ENCODE measurements at places on chromosomes 6 and 20.
A peak's percentile ranks its signal among the peaks of the same experiment; 100 is the strongest.

DNA sequence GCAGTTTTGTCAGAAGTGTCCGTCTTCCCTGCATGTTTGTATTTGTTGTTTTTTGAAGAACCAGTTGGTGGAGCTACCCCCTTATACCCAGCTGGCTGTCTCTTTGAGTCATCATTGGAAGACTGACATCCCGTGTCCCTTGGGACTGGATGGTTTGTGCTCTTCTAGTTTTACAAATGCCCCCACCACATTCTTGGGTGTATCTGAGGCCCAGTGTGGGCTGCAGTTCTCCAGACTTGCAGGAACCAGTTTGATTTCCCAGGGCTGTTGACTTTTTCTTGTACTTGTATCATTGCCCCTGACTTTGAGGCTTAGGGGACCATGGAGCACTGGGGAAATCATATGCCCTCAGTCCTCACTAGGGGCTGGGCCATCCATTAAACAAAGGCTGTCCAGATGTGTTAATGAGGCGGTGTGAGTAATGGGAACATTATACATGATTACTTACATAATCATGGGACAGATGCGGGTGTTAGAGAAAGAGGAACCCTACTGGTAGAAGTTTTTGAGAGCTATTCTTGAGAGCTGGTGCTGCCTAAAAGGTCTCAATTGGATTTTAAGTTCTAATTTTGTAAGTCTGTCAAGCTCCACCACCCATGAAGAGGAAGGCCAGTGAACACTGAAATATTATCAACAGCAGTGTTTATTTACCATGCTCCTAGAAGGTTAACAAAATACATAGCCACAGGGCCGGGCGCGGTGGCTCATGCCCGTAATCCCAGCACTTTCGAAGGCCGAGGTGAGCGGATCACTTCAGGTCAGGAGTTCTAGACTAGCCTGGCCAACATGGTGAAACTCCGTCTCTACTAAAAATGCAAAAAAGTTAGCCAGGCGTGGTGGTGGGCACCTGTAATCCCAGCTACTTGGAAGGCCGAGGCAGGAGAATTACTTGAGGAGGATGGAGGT is 8.5 kb downstream of the JARID2 start:
- DNase-seq = no peak

- DNase-seq = no peak
Observed at GRCh38 chr6:154166140-154166539, 127.1 kb downstream of the OPRM1 start.

- DNase-seq = peak; percentile 80
Observed at GRCh38 chr20:1437235-1437904, 29.3 kb downstream of the NSFL1C start.

DNA sequence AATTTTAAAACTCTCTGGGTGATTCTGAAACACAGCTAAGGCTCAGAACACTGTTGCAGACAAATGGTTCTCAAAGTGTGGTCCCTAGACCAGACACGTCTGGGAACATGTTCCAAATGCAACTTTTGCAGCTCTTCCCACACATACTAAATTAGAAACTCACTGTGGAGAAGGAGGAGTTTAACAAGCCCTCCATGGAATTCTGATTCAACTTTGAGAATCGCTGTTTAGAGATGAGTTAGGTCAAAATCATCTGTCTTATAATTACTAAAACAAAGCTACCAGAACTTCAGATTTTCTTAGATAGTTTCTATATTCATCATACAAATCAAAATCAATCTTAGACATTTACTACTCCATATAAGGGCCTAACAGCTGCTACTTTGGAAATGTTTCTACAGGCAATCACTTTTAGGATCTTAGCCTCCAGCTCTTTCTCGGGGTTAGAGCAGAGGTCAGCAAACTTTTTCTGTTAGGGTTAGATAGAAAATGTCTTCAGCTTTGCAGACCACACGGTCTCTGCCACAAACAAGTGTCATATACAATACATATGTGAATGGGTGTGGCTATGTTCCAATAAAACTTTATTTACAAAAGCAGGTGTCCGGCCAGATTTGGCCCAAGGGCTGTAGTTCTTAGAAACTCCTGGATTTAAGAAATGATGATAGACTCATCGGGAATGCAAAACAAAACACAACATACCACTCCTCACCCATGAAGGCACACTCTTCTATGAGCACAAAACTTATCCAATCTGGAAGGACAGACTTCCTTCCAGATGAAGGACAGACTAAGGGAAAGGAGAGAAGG is 50.0 kb upstream of the ARHGAP18 start:
- DNase-seq = no peak

DNA sequence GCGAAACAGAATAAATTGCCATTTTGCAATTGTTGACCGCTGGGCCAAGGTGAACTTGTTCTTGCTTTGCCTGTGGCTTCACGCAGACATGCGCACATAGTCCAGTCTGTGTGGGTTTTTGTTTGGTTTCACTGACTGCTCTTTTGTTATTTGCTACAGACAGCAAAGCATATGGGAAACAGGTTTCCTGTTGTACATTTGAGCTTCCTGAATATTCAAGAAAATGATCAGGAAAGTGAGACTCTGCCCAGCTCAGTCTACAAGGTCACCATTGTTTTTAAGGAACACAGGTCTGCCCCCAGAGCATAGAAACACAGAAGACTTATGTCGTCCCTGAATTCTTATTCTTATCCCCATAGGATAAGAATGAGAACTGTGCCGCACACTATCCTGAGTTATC is 55.6 kb downstream of the SASH1 start:
- DNase-seq = no peak

GRCh38 chr6:44715925-44716324 is 328.4 kb downstream of the CDC5L start:
- DNase-seq = no peak

- DNase-seq = no peak
Observed at GRCh38 chr20:17849901-17850683, 118.5 kb downstream of the SNX5 start.

GRCh38 chr20:1121429-1121828 is 3.0 kb downstream of the PSMF1 start:
- no peak for DNase-seq

- DNase-seq = no peak
Observed at GRCh38 chr20:56786503-56786902, 157.4 kb downstream of the TFAP2C start.

DNA sequence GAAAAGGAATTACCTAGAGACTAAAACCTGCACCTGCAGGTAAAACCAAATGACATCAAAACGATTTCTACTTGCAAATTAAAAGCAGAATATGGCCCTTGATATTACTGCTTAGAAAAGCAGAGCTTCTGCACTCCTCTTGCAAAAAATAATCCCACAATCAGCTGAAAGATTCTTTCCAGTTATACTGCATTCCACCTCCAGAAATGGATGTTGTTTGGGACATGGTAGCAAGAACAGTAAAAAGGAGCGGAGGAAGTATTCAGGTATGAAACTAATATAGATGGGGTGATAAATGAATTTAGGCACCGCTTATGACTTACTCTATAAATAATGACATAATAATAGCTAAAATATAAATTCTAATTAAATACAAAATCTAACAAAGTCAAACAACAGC is 14.9 kb downstream of the ATXN1 start:
- no peak for DNase-seq

GRCh38 chr6:42503894-42504293 is 52.2 kb upstream of the TRERF1 start:
- no peak for DNase-seq

DNA sequence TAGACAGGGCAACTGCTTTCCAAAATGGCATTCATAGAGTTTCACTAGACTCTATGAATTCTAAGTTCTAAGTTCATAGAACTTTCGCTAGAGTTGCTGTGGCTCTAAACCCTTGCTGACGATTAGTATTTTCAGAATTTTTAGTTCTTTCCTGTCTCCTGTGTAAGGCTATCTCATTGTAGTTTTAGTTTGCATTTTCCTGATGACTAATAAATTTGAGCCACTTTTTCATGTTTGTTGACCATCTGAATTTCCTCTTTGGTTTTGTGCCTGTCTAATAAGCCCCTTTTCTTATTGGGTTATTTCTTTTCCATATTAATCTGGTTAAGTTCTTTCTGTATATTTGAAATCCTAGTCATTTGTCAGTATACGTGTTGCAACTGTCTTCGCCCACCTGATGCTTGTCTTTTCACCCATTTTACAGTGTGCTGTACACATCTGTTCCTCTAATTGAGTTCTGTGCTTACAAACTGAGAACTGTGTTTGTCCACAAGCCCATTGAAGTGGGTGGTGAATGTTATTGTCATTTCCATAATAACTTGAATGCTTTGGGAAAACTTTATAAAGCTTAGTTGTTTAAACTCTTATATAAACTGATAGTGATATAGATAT is 177.7 kb upstream of the CDYL start:
- no peak for DNase-seq

DNA sequence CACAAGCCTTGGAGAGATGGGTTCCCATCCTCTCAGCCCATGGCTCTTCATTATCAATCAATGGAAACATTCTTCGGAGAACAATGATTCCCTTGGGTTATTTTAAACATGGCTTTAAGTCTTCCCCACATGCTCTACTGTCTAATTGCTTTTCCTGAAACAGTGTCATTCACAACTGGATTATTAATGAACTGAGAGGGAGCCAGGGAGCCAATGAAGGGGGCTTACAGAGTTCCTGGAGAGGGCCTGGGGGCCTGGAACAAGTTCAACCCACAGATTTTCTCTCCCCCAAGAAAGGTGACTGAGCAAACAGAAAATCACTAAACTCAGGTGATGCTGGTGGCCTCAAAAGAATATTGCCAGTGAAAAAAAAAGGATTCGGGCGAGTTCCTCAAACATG is 1.3 kb upstream of the PPP1R16B start:
- no peak for DNase-seq

- no peak for DNase-seq
Observed at GRCh38 chr6:162256361-162256760, 471.2 kb downstream of the PRKN start.

DNA sequence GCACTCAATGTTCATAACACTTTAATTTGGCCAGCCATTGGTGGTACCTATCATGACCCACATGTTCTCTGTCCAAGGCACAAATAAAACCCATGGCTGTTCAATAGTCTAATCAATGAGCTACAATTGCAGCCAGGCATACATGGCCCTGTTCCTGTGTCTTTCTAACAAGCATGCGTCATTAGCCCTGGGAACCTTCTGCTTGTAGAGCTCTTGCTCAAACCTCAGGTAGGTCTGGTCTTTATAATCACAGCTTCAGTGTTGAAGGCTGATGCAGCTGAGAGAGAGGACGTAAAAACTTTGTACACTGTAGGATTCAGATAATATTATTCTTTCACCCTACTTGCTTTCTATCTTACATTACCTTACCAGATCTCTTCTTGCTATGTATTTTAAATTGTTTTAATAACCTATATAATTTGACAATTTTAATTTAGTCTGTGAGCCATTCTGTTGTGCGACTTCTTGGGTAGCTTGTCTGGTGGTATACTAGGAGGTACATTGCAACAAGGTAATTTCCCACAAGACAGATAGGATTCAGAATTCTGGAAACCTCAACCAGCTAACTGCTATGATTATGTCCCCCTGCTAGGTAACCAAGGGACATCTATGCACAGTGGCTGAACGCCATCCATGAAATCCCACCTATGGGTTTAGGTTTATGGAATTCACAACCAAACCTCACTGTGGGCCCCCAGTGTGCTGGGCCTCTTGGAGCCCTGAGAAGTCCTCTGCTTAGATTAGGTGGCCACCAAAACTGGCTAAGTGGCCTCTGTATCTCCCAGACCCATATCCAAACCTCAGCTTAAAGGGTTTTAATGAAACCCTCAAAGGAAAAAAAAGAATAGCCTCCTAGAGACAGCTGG is 55.4 kb upstream of the RIPOR2 start:
- no peak for DNase-seq

DNA sequence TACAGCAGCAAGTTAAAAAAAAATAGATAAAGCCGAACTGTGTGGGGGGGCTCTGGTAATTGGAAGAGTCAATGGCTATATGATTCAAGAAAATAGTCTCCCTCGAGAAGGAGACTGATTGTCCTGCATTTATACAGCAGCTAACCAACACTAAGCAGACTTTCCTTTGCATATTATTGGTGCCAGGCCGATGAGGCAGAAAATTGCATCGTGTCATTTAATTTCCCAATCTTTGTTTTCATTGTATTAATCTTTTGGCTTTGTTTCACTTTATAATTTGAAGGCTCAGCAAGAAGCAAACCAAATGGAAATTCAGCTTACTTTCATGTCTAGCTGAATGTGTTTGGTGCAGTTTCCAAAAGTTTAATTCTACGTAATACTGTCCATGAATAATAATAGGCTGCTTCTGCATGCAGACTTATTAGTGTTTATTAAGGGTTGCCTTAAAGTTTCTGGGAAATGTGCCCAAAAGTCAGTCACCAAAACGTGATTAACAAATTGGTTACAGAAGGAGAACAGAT is 258.5 kb downstream of the HACE1 start:
- no peak for DNase-seq

DNA sequence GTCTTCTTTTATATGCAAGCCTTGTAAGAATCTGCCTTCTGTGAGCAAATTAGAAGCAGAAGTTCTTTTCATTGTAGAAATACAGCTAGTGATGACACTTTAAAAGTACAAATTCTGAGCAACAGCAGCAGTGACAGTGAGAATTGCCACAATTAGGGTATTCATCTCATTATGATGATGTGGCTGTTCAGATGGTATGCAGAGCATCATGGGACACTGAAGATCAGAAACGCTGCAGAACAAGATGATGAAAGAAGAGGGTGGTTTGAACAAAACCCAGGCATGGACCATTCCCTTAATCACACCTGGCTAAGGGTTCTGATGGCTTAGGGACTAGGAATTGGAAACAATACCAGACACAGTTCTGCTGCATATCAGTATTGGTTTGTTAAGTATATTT is 312.7 kb upstream of the TBX18 start:
- no peak for DNase-seq

GRCh38 chr20:38523697-38524096 is 51.1 kb downstream of the RALGAPB start:
- DNase-seq = no peak

DNA sequence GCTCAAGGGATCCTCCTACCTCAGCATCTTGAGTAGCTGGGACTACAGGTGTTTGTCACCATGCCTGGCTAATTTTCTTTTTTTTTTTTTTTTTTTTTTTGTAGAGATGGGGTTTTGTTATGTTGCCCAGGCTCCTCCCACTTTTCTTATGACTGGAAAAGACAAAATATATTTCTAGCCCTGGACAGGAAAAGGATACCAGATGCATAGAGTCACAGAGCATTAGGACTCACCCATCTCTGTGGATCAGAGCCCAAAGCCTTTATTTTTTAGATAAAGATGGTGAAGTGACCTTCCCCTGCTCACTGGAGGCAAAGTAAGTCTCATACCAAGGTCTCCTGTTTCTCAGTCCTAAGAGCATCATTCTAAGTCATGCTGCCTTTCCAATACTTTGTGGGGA is 3.4 kb downstream of the TRIM10 start:
- no peak for DNase-seq

- no peak for DNase-seq
Observed at GRCh38 chr6:119032428-119032827, 46.0 kb downstream of the FAM184A start.
